BJ (cell line): ENCODE measurements at places on chromosomes 13 and 19.

GRCh38 chr13:43786472-43786765 lies 353 bp downstream of the ENOX1 start:
- no peak for DNase-seq

DNA sequence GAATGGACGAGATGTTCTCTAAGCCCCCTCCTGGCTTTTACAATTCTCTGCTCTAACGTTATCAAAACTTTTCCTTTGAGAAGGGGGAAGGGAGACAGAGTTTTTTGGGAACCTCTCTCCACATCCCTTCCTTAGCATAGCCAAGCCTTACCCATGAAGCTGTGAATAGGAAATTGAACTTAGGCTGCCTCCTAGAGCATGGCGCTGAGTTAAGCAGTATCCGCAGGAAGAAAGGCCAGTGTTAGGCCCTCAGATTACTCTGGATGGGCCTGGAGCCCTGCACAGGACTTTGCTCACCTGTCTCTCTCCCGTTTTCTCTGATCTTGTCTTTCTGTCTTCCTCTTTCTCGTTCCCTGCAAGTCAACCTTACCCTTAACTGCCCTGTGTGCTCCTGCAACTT lies 39.6 kb downstream of the CYP2B6 start:
- no peak for DNase-seq

DNA sequence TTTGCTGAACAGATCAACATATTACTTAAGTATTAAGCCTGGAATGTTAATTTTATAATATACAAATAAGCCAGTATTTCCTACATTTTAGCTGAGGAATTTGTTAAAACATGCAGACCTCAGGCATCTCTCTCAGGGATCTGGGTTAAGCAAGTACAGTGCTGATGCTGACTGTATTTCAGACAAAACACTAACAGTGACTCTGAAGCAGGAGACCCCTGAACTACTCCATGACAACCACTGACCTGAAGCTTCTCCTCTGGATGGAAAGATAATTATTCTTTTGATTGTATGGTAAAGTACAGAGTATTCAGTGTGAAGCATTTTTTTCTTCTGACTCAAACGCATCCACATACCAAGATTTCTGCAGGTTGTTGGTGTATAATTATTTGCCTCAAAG lies 680.8 kb downstream of the LIG4 start:
- DNase-seq, result no peak

- peak; percentile 81 for DNase-seq
These were observed 46.8 kb downstream of the FAM124A start for GRCh38 chr13:51269039-51269438.

DNA sequence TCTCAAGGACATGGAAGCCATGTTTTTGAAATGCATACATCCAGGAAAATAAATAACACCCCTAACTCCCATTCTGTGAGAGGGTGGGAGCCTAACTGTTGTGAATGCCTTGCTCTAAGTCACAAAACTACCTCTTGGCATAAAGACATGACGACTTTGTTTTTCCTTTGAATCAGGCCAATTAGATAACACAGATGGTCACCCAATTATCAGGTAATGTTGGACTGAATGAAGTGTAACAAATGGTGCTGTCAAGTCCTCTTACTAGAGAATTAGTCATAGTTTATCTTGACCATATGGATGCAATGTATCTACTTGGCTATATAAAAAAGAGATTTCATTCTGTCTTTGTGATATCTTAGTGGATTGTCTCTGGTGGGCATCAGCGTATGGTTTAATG lies 553.6 kb upstream of the ATXN8OS start:
- no peak for DNase-seq

GRCh38 chr19:13425151-13425550 lies 81.1 kb downstream of the CACNA1A start:
- no peak for DNase-seq

GRCh38 chr13:55560331-55560730 lies 1580.4 kb upstream of the PRR20A start:
- DNase-seq, result no peak

DNA sequence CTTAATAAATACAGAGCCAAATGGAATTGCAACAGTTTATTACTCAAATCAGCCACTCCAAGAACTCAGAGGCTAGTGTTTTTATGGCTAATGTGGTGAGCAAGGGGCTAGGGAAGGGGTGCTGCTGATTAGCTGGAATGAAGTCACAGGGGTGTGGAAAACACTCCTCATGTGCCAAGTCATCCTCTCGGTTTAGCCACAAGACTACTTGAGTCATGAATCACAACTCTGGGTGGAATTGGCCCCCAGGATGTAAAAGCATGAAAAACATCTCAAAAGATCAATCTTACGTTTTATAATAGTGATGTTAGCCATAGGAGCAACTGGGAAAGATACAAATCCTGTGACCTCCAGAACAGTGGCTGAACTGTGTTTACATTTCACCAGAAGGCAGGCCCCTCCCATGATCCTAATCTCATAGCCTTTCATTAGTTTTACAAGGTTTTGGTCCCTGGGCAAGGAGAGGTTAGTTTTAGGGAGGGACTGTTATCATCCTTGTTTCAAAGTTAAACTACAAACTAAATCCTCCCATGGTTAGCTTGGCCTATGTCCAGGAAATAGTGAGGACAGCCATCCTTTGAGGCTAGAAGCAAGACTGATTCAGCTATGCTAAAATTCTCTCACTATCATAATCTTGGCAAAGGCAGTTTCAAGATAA lies 2020.1 kb upstream of the PCDH20 start:
- DNase-seq, result peak; percentile 99

DNA sequence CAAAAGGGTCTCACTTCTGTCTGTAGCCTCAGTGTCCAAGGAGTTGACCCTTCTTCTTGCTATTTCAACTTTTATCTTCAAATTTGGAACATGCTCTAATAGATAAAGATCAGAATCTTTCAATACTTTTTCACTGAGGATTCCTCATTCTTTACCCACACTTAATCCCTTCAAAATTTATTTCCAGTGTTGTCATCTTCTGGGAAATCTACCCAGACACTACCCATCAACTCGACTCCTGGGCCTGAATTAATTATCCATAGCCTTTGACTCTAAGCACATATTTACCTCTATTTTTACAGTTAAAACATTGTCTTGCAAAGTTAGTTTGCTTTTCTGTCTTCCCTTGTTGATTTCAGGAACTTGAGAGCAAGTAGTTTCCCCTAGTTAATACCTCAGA lies 1022.5 kb downstream of the PCDH9 start:
- no peak for DNase-seq

DNA sequence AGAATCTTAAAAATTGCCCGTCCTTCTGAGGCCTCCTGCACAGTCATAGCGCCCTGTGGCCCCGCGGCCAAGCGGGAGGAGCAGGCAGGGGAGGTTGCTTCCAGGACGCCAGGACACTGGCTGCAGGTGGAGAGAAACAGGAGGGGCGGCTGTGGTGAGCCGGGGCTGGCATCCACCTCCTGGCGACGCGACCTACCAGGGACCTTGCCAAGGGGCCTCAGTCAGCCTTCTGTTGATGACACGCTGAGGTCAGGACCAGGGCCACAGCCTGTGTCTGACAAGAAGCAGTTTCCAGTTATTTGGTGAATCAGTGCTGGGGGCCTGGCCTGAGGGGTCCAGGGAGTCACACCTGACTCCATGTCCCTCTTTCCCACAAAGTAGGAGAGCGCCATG lies 13.3 kb upstream of the MKNK2 start:
- no peak for DNase-seq

DNA sequence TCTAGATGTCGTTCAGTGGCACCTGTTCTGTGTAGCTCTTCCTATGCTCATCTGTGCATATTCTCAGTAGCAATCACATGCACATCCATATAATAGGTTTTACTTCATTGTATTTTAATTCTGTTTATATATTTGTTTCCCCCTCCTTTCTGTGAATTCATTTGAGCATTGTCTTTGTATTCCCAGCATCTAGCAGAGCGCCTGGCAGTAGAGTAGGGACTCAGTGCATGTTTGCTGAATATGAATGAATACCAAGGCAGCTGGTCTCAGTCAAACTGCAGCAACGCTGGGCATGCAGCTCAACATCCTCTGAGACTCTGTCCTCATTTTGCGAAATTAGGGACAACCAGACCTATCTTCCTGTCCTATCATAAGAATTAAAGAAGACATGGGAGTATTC lies 330.1 kb downstream of the SPRY2 start:
- no peak for DNase-seq

- DNase-seq, result no peak
These were observed 19.0 kb downstream of the ACP7 start for GRCh38 chr19:39103151-39103550.
